ENCODE measurements at places on chromosomes 7 and 10.

DNA sequence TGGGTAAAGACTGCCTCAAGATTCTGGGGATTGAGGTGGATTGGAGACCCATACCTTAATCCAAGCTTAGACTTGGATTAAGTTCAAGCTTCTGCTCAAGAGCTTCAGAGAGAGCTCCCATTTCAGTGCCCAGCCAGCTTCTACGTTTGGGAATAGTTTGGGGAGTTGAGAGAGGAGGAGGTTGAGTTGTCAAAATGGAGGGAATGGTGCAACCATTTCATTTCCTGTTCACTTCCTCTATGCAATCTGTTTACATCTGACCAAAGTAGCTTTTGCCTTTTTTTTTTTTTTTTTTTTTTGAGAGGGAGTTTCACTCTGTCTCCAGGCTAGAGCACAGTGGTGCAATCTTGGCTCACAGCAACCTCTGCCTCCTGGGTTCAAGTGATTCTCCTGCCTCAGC lies 65.8 kb downstream of the ENTPD1 start:
- DNase-seq, result no peak

GRCh38 chr10:52918714-52919305 lies 146.2 kb upstream of the MBL2 start:
- no peak for DNase-seq

GRCh38 chr7:74071121-74071520 lies 12.5 kb upstream of the LIMK1 start:
- DNase-seq, result no peak

DNA sequence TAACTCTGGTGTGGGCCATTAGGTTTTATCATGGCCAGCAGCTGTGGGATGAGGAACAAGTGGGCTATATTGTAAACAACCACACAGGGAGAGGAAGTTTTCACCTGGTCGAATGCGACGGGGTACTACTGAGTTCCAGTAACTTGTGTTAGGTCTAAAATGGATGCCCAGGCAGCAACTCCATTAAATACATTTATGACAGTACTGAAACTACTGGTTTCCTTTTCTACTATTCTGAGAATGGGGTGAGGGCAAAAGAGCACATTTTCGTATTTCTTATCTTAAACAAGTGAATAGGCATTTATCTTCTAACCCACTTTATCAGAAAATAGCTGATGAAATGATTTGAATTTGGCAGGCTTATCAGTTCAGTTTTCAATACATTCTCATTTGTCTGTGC lies 109.7 kb downstream of the C1GALT1 start:
- DNase-seq, result no peak

DNA sequence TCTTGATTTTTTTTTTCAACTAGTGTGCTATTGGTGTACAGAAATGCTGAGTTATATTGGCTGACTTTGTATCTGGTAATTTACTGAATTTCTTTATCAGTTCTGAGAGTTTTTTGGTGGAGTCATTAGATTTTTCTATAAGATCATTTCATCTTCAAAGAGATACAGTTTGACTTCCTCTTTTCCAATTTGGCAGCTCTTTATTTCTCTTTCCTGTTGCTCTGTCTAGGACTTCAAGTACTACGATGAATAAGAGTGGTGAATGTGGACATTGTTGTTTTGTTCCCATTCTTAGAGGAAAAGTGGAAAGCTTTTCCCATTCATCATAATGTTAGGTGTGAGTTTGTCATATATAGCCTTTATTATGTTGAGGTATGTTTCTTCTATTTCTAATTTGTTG lies 50.2 kb downstream of the LOXL4 start:
- no peak for DNase-seq

DNA sequence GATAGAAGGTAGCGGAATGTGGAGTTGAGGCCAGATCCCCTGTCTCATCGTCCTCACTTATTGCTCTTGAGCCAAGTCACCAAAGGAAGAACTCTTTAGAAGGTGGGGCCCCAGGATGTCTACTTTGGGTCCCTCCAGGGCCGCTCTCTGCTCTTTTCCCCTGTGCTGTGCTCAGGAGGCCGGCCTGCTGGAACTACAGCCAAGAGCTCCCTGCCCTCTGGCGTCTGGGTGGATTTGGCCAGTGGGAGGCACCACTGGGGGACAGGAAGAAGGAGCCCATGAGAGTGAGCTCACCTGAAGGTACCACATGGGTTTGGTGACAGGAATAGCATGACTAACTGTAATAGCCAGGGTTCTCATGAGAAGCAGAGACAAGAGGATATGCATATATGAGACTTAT lies 97.7 kb upstream of the FAM180A start:
- DNase-seq, result no peak

- no peak for DNase-seq
Measured at GRCh38 chr10:44974082-44974627, 4.5 kb downstream of the DEPP1 start.

DNA sequence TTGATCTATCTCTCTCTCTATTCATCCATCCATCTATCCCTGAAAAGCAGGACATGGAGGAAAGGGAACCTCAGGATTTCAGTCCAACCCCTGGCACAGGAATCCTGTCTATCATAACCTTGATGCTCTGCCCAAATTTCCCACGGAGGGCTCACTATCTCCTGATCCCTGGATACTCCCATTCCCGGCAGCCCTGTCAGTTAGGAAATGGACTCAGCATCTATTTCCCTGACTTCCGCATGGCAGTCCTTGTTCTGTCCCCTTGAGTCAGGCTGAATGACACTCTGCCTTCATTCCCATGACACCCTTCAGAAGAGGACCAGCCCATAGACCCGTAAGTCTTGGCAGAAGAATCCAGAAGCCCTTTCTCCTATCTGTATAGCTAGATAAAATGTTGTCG lies 77.7 kb downstream of the VWA2 start:
- no peak for DNase-seq
